ENCODE measurements at places on chromosomes 6 and 20.

DNA sequence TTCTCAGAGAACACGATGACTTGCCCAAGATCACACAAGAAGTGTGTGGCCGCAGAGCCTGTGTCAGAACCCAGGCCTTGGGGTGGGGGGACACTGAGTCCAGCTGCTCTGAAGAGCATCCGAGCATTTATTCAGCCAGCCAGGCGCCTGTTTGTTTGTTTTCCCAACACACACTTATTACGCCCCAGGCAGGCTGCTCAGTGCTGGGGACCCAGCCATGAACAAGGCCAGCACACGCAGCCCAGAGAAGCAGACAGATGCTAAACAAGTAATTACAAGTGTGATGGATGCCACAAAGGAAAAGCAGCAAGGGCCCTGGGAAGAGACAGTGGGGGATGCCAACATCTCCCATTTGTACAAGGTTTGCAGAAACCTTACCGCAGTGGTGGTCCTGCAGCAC, 19.4 kb upstream of the SIRPA start:
- no peak for DNase-seq

DNA sequence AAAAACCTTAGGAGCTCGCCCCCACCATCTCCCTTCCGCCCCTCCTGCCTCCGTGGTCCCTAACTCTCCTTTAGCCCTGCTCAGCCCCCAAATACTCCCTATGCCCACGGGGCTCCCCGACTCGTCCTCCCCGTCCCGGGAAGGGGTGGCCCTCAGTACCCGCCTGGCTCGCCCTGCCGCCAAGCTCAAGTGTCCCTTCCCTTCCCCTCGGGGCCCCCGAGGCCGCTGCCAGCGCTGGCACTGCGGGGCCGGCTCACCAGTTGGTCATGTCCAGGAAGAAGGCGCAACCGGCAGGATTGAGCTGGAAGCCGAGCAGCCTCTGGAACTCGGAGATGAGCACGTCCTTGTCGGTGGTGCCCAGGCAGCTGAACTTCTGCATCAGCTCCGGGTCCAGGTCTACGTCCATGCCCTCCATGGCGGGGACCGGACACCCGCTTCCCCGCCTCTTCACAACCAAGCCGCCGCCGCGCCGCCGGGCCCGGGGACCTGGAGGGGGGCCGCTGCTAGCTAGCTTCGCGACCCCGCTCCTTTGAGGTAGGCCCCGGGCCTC, 303 bp downstream of the ILRUN start:
- DNase-seq: no peak

- DNase-seq: no peak
Measured at GRCh38 chr20:38290829-38291814, 12.8 kb upstream of the BPI start.

DNA sequence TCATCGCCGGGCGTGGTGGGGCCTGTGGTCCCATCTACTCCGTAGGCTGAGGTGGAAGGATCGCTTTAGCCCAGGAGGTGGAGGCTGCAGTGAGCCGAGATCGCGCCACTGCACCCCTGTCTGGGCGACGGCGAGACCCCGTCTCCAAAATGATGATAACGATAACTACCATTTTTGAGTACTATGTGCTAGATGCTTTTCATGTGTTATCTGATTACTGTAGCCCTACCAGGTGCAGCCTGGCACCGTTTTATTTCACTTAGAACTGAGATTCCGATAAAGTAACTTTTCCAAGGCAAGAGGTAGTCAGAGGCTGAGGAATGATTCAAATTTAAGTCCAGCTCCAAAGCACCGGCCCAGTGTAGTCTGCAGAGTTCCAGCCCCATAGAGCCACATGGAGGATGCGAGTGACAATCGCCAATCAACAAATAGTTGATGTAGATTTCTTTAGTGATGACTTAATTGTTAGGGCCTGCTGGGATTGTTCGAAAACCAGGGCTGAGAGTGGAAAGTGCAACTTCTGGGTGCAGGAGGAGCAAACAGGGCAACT, 727 bp downstream of the ERMARD start:
- no peak for DNase-seq
